ENCODE measurements at places on chromosomes 2 and 18. TPM values are rescaled to one million over a fixed set of nuclear protein-coding genes. Genes with fewer than 3 reads are reported as not detected.

The MC2R gene
- not detected for polyA plus RNA-seq

The RAMP1 gene
- polyA plus RNA-seq, result not detected

The FOXD4L1 gene
- polyA plus RNA-seq, result not detected

The ING5 gene
- 34.0 TPM for polyA plus RNA-seq

The SNRPD1 gene
- 102 TPM for polyA plus RNA-seq

The MYO7B gene
- polyA plus RNA-seq, result 1.1 TPM

The CCBE1 gene
- polyA plus RNA-seq, result not detected

The RNF125 gene
- 11.7 TPM for polyA plus RNA-seq

The CREG2 gene
- polyA plus RNA-seq, result 0.06 TPM

The SLC5A7 gene
- polyA plus RNA-seq, result not detected

The FNDC4 gene
- not detected for polyA plus RNA-seq

The NAT8 gene
- not detected for polyA plus RNA-seq

The LOXL3 gene
- polyA plus RNA-seq, result 0.74 TPM

Measured in IgD-negative memory B cell (primary cell).